ENCODE measurements at places on chromosomes 7 and 10.

DNA sequence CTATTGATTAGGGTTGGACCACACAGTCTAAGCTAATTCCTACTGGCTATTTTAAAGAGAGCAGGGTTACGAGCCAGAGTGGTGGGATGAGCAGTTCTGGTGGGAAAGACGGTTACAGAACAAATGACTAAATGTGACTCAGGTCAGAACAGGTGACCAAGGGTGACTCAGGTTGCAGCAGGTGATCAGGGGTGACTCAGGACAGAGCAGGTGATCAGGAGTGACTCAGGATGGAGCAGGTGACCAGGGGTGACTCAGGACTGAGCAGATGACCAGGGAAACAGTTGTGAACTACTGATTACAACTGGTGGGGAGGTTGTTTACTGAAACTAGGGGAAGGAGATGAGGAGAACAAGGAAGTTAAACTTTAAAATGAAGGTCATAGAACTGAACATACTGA is 366.3 kb downstream of the ABCA13 start:
- DNase-seq, result no peak

- DNase-seq, result no peak
These were observed 117.3 kb upstream of the TEX47 start for GRCh38 chr7:88912852-88913251.

DNA sequence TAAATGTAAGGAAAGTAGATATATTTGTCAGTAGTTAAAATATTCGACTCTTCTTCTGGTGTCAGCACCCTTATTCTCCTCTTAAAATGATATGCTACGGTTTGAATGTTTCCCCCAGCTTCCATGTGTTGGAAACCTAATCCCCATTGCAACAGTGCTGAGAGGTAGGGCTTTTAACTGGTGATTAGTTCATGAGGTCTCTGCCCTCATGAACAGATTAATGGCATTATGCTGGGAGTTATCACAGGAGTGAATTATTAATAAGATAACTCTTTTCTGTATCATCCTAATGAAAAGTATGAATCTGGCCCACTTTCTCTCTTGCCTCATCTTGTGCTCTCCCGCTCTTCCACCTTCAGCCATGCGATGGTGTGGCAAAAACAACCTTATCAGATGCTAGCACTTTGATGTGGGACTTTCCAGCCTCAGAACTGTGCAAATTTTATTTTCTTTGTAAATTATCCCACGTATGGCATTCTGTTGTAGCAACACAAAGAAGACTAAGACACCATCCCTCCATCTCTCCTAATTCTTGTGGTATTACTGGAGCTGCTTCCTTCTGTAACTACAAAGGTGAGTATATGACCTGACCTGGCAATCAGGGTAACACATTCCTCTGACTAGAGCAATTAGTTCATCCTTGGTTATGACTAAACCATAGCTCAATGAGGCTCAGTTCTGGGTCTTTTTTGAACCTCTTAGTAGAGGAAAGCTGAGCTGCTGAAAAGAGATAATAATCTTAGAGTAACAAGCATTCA is 171.1 kb upstream of the TMEM196 start:
- no peak for DNase-seq

- DNase-seq, result no peak
These were observed 10.7 kb downstream of the BUD31 start for GRCh38 chr7:99419323-99420021.

- no peak for DNase-seq
These were observed 129.2 kb downstream of the RPS24 start for GRCh38 chr10:78162853-78163252.

- no peak for DNase-seq
These were observed 403 bp upstream of the ENO4 start for GRCh38 chr10:116848944-116849247.

DNA sequence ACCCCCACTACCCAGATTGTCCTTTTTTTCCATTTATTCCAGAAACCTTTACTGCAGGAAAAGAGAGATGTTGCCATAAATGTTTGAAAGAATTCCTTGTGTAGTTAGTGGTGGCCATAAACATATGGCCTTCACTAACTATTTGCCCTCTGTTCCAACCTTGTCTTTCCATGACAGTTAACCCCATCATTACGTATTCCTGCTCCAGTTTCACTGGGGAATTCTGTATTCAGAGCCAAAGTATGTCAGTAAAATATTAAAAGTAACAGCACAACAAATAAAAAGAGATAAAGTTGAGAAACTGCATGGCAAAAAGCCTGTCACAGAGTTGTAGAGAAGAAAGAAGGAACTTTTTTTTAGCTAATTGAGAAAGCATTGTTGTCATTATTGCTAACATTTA is 261.3 kb downstream of the BICC1 start:
- DNase-seq, result peak; percentile 55

GRCh38 chr10:112213098-112213823 is 29.7 kb upstream of the GPAM start:
- no peak for DNase-seq

GRCh38 chr7:87552351-87552900 is 48.3 kb downstream of the ABCB1 start:
- no peak for DNase-seq

GRCh38 chr10:10128387-10128786 is 889.3 kb upstream of the CELF2 start:
- peak; percentile 43 for DNase-seq

- DNase-seq, result peak; percentile 78
These were observed 9.6 kb downstream of the CCL26 start for GRCh38 chr7:75762350-75762917.

GRCh38 chr7:14685167-14685566 is 217.4 kb downstream of the DGKB start:
- DNase-seq, result peak; percentile 1

GRCh38 chr7:24763303-24763901 is 6.1 kb upstream of the GSDME start:
- DNase-seq, result no peak

GRCh38 chr7:152006336-152006735 is 19.1 kb upstream of the GALNT11 start:
- peak; percentile 67 for DNase-seq

DNA sequence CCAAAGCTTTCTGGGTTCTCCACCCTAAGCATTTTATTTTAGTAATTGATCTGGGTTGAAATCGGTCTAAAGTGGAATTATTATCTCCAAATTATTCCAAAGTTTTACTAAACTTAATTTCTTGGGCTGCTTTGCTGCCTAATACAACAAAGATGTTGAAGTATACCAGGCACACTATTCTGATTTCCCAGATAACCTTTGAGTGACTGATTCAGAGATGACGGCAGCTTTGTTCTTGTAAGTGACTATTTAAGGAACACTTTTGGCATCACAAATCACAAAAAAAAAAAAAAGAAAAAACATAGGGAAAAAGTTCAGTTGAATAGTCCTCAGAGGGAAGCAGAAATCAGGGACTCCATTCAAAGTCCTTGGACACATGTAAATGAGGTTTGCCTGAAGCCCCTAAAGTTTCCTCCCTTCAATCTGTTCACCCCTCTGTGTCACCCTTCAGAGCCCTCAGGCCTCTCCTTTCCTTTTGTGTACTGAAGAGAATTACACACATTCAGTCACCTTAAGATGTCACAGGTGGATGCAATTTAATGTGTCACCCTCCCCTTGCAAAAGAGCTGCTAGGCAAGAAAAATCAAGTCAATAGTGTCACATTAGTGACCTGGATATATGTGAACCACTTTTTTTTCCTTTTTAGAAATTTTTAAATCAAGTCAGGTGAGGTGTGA is 81.5 kb downstream of the RTKN2 start:
- DNase-seq, result no peak

Data from fibroblast of upper back skin (primary cell).